ENCODE measurements at places on chromosomes 7 and 10. TPM values are rescaled to one million over a fixed set of nuclear protein-coding genes. Genes with fewer than 3 reads are reported as not detected.

GIMAP8 gene
- total RNA-seq: not detected

TMEM176A gene
- total RNA-seq: not detected

GPR141 gene
- total RNA-seq: 2.7 TPM

AMPH gene
- total RNA-seq: 5.5 TPM

SUN3 gene
- total RNA-seq: not detected

GRCh38 chr10:23325132-23325531, 19.5 kb downstream of the C10orf67 start:
- no peak overlapping the region for H3K27ac ChIP-seq
- no peak for DNase-seq
- no peaks in the 10 kb centered on the region for H3K4me1 ChIP-seq

- no peak overlapping the region for H3K27ac ChIP-seq
- H3K27me3 ChIP-seq: no peaks in the 10 kb centered on the region
- DNase-seq: no peak
- H3K36me3 ChIP-seq: no peaks in the 10 kb centered on the region
- no peak overlapping the region for H3K4me3 ChIP-seq
These were observed 858.7 kb downstream of the CCSER2 start for GRCh38 chr10:85187047-85187446.

- H3K27ac ChIP-seq: no peak overlapping the region
- no peak overlapping the region for H3K4me3 ChIP-seq
- no peaks in the 10 kb centered on the region for H3K27me3 ChIP-seq
- no peaks in the 10 kb centered on the region for H3K4me1 ChIP-seq
- no peak for DNase-seq
- no peaks in the 10 kb centered on the region for H3K36me3 ChIP-seq
These were observed 55.8 kb downstream of the PTN start for GRCh38 chr7:137287651-137288258.

DNA sequence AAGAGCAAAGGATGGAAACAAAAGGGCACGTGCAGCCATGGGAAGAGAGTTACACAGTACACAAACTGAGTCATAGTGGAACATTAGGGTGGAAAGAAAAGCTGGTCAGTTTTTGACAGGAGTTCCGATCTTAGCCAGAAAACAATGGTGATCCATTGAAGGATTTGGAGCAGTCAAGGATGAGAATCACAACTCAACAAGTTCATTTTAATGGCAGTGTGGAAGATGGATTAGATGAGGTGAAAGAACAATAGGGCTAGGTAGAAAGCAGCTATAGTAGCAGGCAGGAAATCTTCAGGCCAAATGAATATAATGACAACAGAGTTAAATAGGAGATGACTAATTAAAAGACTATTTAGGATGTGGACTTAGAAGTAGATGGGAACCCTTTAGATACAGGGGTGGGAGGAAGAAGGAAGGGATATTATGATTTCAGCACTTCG, 136.3 kb downstream of the DOCK4 start:
- H3K4me1 ChIP-seq: no peaks in the 10 kb centered on the region
- no peak overlapping the region for H3K4me3 ChIP-seq
- no peak overlapping the region for H3K27ac ChIP-seq

GRCh38 chr7:2725178-2726105, 37.4 kb downstream of the AMZ1 start:
- H3K4me3 ChIP-seq: no peak overlapping the region
- peak; percentile 38 for DNase-seq
- no peak overlapping the region for H3K27ac ChIP-seq
- peaks cover 35% of the 10 kb centered on the region for H3K36me3 ChIP-seq
- no peaks in the 10 kb centered on the region for H3K4me1 ChIP-seq

- H3K4me1 ChIP-seq: no peaks in the 10 kb centered on the region
- H3K27me3 ChIP-seq: peaks cover 67% of the 10 kb centered on the region
- H3K27ac ChIP-seq: no peak overlapping the region
- H3K4me3 ChIP-seq: peak overlapping the region; percentile 90
- DNase-seq: peak; percentile 89
These were observed 11.5 kb upstream of the SP8 start for GRCh38 chr7:20798081-20798693.

- H3K27ac ChIP-seq: no peak overlapping the region
- no peaks in the 10 kb centered on the region for H3K36me3 ChIP-seq
- no peaks in the 10 kb centered on the region for H3K27me3 ChIP-seq
- no peak for DNase-seq
- H3K4me1 ChIP-seq: no peaks in the 10 kb centered on the region
These were observed 15.5 kb downstream of the EXOC4 start for GRCh38 chr7:133268355-133268754.

- H3K27ac ChIP-seq: no peak overlapping the region
- DNase-seq: no peak
- no peaks in the 10 kb centered on the region for H3K36me3 ChIP-seq
- H3K4me1 ChIP-seq: no peaks in the 10 kb centered on the region
- H3K27me3 ChIP-seq: no peaks in the 10 kb centered on the region
These were observed 26.4 kb upstream of the ADO start for GRCh38 chr10:62778125-62778524.

- no peaks in the 10 kb centered on the region for H3K36me3 ChIP-seq
- no peaks in the 10 kb centered on the region for H3K4me1 ChIP-seq
- no peak overlapping the region for H3K27ac ChIP-seq
- H3K4me3 ChIP-seq: no peak overlapping the region
- no peaks in the 10 kb centered on the region for H3K27me3 ChIP-seq
- no peak for DNase-seq
These were observed 524.4 kb downstream of the SDK1 start for GRCh38 chr7:3825491-3825890.

- H3K4me3 ChIP-seq: no peak overlapping the region
- H3K27ac ChIP-seq: no peak overlapping the region
- H3K27me3 ChIP-seq: no peaks in the 10 kb centered on the region
- no peaks in the 10 kb centered on the region for H3K4me1 ChIP-seq
These were observed 104.7 kb upstream of the DDC start for GRCh38 chr7:50669890-50670289.

GRCh38 chr7:141541375-141541774, 9.8 kb upstream of the AGK start:
- no peaks in the 10 kb centered on the region for H3K27me3 ChIP-seq
- DNase-seq: no peak
- H3K4me3 ChIP-seq: no peak overlapping the region
- H3K27ac ChIP-seq: no peak overlapping the region
- no peaks in the 10 kb centered on the region for H3K4me1 ChIP-seq

- no peaks in the 10 kb centered on the region for H3K4me1 ChIP-seq
- no peak for DNase-seq
- no peaks in the 10 kb centered on the region for H3K27me3 ChIP-seq
- no peaks in the 10 kb centered on the region for H3K36me3 ChIP-seq
- no peak within 1 kb of the TSS for H3K27ac ChIP-seq
- no peak within 1 kb of the TSS for H3K4me3 ChIP-seq
These were observed at the start of gene GDF2 for GRCh38 chr10:47322300-47323061. TSS of gene GDF2 (plus strand) at chr10:47322454. CDS start at chr10:47322669, 215 bp downstream.

All from endodermal cell (in vitro differentiated cells).